NCI-H1048 (cell line): ENCODE measurements at places on chromosomes 6 and 20.

GRCh38 chr20:1949347-1950100 is 44.3 kb downstream of the PDYN start:
- DNase-seq = no peak

- no peak for DNase-seq
Measured at GRCh38 chr20:37538003-37538402, 10.3 kb upstream of the BLCAP start.

- no peak for DNase-seq
Measured at GRCh38 chr6:95279616-95280015, 297.7 kb upstream of the MANEA start.

GRCh38 chr6:152472325-152472724 is 164.8 kb downstream of the SYNE1 start:
- DNase-seq = no peak

DNA sequence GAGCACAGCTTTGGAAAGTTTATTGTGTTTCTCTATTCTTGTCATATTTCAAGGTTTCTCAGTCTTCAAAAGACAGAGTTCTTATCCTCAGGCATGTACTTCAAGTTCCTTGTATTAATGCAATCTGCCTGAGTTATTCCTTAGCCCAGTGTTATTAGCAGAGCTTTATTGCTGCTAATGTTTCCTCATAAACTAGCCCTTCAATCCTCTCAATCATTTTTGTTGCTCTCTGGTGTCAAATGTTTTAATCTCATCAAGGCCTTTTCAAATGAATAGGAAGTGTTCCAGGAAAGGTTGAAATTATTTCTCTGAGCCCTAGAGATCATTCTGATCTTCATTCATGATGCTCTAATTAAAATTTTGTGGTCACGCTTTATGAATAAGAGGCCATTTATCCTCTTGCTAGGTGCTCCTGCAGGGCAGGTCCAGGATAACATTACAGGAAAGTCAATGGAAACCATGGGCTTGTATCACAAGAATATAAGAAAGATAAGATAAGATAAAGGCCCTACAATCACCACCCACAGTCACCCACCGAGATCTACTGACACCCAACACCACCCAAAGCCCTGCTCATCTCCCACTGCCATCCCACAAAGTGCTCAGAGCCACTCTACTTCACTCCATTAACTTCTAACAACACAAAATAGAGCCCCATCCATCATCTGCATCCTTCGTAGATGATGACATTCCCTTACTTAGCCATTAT is 125.9 kb downstream of the COL9A1 start:
- no peak for DNase-seq

- no peak for DNase-seq
Measured at GRCh38 chr6:161424421-161424820, 150.6 kb upstream of the AGPAT4 start.

GRCh38 chr20:36645998-36646397 is at the start of gene SLA2:
Gene SLA2, minus strand, starts transcription at chr20:36646196. Its CDS starts 4,861 bp downstream, at chr20:36641335.
- DNase-seq = no peak

DNA sequence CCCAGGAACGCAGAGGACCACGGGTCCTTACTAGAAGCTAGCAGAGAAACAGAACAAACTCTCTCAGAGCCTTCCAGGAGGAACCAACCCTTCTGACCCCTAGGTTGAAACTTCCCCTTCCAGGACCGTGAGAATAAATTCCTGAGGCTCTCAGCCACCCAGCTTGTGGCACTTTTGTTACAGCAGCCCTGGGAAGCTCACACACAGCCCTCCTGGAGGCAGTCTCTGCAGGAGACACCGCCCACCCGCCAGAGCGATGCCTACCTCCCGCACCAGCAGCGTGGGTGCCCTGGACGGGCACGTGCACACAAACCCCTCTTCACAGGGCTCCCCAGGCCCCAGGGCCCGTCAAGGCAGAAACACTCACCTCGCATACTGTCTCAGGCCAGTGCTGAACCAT is 4.2 kb downstream of the RNASET2 start:
- DNase-seq = no peak

- no peak for DNase-seq
Measured at GRCh38 chr20:20490673-20491072, 122.8 kb downstream of the INSM1 start.

GRCh38 chr20:39568109-39568508 is 606.0 kb downstream of the DHX35 start:
- no peak for DNase-seq

DNA sequence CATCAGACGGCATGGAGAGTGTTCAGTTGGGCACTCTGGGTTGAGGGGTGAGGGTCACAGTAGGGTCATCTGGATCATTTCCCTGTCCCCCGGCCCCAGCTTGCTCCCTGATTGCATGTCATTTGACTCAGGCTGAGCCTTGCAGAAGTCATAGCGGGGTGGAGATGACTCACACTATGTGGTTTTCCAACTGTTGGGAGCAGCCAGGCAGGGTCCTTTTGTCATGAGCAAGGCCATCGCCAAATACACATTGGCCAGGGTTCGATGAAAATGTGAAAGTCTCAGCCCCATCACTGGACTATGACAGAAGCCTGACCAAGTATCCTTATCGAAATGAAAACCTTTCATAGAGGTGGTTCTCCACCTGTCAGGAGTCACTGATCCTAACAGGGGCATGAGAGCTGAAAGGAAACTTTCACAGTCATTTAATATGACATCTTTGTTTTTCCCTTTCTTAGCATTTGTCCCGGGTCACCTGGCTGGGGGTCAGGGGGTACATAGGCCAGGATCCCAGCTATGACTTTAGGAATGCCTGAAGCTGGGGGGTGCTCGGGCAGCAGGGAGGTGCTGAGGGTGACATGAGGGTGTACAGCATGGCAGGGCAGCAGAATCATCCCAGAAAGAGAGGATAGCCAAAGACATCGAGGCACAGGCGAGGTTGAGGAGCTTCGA is 70.2 kb upstream of the CD93 start:
- DNase-seq = no peak

GRCh38 chr6:11730641-11731040 is 48.0 kb downstream of the ADTRP start:
- DNase-seq = no peak

GRCh38 chr20:1595333-1595732 is 24.5 kb downstream of the SIRPB1 start:
- DNase-seq = no peak
